ENCODE measurements at places on chromosomes 3 and 15.

DNA sequence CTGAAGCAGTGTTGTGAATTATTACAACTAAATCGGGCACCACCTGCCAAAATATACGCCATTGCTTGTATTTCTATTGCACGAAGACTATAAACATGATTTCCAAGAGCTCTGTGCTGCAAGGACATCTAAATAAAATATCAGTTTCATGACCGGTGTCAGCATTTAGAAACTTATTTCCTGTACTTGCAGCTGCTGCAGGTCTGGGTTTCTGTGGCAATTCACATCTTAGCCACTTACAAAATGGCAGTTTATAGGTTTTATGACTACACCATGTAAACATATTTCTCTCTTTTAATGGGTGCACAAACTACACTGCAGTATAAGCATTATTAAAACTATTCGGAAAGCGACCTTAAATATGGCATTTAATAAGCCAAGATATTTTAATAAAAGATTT lies 359.4 kb downstream of the VPS13C start:
- no peak for DNase-seq

DNA sequence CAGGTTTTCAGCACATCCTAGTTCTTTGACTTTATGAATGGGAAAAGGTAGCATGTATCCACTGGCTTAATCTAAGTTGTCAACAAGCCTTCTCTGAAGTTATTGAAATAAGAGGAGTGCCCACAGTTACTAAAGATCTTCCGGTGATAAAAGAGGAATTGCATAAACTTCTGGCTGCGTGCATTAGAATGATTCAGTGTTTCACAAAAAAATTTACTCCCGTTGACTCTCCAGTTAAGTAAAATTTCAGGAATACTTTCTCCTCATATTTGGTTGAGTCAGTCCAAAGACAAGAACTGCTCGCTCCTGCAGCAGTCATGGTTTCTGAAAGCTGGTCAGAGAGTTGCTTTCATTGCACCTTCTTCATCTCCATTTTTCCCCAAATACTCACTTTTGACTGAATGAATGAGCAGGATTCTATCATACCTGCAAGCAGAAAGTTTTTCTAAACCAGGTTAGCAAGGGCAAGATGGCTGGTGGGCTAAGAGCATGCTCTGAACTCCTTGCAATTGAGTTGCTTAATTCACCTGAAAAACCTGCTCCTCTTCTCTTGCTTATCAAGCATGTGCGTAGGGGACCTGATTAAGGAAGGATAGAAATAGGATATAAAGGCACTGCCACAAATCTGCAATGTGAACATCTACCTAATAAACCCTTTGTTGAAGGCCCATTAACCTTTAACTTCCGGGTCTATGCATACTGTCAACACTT lies 64.2 kb upstream of the TIMP4 start:
- no peak for DNase-seq

DNA sequence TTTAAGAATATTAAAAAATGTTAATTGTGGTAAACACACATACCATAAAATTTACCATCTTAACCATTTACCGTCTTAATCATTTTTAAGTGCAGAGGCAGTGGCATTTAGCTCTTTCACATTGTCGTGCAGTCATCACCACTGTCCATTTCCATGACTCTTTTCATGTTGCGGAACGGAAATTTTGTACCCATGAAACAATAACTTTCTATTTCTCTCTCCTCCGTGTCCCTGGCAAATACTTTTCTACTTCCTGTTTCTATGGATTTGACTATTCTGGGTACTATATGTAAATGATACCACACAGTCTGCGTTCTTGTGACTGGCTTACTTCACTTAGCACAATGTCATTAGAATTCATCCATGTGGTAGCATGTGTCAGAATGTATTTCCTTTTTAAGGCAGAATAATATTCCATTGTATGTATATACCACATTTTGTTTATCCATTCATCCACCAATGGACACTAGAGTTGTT lies 27.9 kb downstream of the AKAP13 start:
- DNase-seq, result no peak

- DNase-seq, result no peak
Observed at GRCh38 chr15:52695154-52695553, 16.0 kb upstream of the ATOSA start.

DNA sequence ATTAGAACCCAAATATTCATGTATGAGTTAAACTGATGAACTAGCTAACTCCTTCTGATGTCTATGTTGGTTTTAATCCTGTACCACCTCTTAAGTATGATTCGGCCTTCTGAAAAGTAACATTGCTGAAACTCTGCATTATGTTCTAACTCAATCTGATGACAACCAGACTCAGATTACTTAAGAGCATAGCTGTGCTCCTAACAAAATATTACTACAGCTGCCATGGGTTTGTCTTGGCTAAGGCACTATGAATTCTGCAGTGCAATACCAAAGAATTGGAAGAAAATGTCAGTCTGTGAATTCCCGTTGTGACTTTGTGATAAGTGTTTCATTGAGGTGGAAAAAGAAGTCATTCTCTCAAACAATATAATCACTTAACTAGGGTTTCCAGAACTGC lies 224.4 kb downstream of the ZMAT3 start:
- DNase-seq, result no peak

- no peak for DNase-seq
Observed at GRCh38 chr3:181966393-181966792, 254.7 kb downstream of the SOX2 start.

GRCh38 chr3:15467227-15468181 lies 40.1 kb downstream of the EAF1 start:
- DNase-seq, result peak; percentile 82

- peak; percentile 49 for DNase-seq
Observed at GRCh38 chr15:88674661-88675060, 35.8 kb downstream of the ISG20 start.

GRCh38 chr3:110814170-110815007 lies 257.2 kb upstream of the NECTIN3 start:
- no peak for DNase-seq

GRCh38 chr3:184525337-184526087 lies 36.1 kb upstream of the EPHB3 start:
- DNase-seq, result no peak

GRCh38 chr3:111285694-111286093 lies 214.1 kb downstream of the NECTIN3 start:
- DNase-seq, result peak; percentile 83

DNA sequence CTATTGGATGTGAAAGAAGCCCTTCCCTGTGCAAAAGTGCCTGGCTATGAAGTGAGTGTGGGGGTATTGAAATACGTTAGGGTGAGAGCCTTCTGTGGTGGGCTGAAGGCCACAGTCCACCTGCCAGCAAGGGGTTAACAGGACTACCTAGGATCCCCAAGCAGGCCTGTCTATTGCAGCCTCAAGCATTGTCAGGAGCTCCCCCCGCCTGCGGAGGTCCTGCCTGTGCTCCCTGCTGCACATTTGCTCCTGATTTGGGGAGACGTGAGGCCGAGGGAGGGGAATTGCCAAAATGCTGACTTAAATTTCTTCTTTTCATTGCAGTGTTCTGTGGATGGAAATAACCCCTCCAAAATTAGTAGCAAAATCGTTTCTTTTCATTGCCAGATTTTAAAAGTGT lies 56.2 kb downstream of the GABRG3 start:
- DNase-seq, result no peak

- DNase-seq, result no peak
Observed at GRCh38 chr3:94615275-94616065, 552.6 kb downstream of the NSUN3 start.

DNA sequence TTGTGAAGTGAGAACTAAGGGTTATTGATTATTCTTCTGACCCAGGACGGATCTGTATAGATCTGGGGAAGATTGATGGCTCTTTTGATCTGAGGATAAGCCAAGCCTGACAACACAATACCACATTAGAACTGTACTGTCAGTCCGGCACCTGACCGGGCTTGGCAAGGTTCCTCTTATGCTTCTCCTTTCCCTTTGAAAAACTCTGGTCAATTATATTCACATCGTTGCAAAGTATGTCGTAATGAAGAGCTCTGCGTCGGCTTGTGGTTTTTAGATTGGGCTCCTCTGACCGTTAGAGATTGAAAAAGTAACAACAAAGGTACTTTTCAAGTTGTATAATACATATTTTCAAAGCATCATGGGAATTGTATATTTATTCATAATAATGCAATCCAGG lies 389.8 kb downstream of the NR2F2 start:
- DNase-seq, result no peak

DNA sequence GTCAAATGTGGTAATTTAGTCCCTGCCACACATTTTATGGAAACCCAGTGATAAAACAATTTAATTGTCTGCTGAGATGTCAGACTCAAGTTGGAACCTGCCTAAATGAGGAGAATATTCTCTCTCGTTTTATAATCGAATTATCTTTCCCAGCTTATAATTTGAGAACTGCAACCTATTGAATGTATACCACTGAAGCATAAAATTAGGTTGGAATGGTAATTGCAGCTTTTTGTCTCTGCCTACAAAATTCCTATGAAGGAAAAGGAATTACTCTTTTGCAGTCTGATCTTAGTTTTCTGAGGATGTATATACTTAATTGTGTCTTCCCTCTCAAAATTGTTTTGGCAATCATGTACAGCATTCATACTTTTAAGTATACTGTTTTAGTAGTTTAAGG lies 28.9 kb downstream of the RAD51 start:
- no peak for DNase-seq
